NCI-H524 treated with DMSO at 0.1 percent for 48 hours (cell line): ENCODE measurements at places on chromosomes 13 and 19.

DNA sequence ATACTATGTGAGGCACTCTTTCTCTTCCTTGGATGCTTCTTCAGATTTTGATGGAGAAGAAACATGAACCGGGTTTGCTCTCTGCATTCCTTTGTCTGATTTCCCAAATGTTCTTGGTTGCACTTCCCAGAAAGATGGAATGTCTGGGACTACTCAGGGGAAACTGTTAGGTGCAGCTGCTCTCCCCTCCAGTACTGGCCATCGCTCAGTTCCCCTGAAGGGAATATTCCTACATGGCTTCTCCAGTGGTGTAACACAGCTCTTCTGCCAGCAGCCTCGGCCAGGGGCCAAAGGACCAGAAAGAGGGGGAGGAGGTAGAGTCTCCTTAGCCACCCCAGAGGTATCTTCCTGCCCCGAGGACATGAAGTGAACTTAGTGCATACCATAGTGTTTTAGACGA, 33.5 kb upstream of the SPRY2 start:
- DNase-seq, result no peak

DNA sequence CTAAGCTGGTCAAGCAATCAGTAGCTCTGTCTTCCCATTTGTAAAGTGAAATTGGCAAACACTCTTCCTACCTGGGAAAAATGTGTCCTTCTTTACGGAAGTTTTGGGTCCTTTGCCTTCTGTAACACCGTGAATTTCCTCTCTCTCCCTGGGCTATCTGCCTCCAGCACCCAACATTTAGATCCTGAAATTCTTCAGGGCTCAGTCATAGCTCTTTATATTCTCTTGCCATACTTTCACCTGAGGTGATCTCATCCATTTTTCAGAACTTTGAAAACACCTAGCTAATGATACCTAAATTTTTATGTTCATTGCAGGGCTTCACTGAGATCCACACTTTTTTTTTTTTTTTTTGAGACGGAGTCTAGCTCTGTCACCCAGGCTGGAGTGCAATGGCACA, 1042.2 kb downstream of the DIAPH3 start:
- DNase-seq, result no peak

DNA sequence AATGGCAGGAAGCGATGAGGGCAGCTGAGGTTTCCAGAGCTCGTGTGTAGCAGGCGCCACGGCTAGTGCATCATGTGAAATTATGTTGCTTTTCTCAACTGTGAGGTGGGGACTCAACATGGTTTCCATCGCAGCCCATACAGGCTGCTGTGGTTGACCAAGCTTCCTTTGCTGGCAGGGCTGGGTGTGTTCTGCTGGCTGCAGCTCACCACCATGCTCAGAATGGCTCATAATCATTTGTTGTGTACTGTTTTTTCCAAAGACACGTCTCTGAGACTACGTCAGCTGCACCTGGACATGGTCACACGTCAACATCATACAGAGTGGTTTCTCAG, 16.1 kb upstream of the RASA3 start:
- DNase-seq, result no peak

DNA sequence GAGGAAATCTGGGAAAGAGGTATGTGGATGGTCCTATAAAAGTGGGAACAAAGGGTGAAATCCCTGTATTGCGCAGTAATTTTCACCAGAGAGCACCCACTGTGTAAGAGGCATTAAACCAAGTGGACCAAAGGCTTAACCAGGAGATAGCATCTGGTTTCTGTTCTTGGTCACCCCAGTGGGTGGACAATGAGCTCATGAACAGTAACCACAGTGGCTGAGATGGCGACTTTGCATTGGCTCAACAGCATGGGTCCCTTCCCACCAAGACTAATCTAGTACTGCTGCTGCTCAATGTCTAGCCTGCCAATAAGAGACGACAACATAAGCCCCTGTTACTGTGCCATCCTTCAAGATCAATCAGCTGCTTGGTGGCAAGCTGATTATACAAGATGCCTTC, 36.6 kb downstream of the CCDC169 start:
- DNase-seq, result no peak
